CD4-positive, alpha-beta T cell (primary cell): ENCODE measurements at places on chromosomes 11 and 22. TPM values are rescaled to one million over a fixed set of nuclear protein-coding genes. Genes with fewer than 3 reads are reported as not detected.

SNX32 gene
- total RNA-seq: 0.33 TPM

ZBED5 gene
- 71.1 TPM for total RNA-seq

- H3K4me1 ChIP-seq: no peaks in the 10 kb centered on the region
- H3K36me3 ChIP-seq: no peaks in the 10 kb centered on the region
- DNase-seq: no peak
- H3K27ac ChIP-seq: no peak overlapping the region
- no peaks in the 10 kb centered on the region for H3K27me3 ChIP-seq
Observed at GRCh38 chr11:94574193-94574961, 7.2 kb downstream of the PIWIL4 start.

DNA sequence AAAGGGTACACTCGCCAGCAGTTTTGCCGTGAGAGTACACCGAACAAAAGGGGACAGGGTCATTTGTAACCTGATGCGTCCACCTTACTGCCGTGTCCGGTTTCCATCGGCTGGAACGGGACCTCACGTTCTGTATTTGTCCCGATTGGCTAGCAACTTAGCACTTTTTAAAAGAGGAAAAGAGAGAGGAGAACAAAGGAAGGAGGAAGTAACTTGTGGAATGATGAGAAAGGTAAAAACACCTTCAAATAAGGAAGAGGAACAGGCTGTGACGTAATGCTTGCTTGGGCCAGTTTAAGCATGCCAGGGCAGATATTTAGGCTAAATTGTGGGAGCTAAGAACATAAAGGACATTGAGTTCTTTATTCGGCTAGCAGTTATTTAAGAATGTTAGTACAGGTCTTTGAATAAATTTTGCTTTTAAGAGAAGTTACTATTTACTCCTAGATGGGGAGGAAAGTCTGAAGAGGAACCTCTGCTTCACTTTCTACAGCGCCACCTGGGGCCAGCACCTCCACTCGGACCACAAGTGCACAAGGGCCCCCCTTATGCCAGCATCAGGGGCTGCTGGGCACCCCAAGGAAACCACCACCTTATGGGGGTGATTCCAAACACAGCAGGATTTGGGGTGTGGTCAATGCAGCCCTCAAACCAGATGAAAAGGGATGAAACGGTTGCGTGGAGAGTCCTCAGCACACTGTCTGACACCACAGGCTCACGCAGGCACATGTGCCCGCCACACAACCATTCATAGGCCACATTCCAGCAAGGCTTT is 5.8 kb downstream of the ARSA start:
- H3K36me3 ChIP-seq: peaks cover 13% of the 10 kb centered on the region
- peak overlapping the region; percentile 85 for H3K27ac ChIP-seq
- peak overlapping the region; percentile 53 for H3K4me3 ChIP-seq
- no peaks in the 10 kb centered on the region for H3K27me3 ChIP-seq
- peaks cover 47% of the 10 kb centered on the region for H3K4me1 ChIP-seq
- peak; percentile 32 for DNase-seq
